ENCODE measurements at places on chromosomes 4 and X.

DNA sequence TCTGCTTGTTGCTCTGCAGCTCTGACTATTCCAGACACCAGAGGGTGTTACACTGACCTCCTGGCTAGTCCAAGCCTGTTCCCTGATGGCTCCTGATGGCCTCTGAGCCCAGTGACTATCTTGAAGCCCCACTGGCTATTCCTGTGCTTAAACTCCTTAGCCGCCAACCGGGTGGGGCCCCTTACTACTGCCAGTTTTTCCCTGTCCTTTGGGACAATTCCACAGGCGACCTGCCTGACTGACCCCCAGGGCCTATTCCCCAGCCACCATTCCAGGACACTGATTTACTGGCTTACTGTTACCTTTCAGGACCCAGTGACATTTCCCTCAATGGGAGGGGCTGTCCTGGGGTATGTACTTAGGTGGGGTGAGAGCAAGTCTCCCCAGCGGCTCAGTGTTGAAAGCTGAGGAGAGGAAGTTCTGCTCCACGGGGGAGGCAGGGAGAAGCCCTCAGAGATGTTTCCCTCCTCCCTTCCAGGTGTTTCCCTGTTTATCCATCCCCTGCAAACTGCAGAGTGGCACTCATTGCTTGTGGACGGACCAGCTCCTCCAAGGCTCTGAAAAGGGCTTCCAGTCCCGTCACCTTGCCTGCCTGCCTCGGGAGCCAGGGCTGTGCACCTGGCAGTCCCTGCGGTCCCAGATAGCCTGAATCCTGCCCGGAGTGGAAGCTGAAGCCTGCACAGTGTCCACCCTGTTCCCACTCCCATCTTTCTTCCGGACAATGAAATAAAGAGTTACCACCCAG is 4.0 kb downstream of the TIMP1 start:
- no peak for DNase-seq

DNA sequence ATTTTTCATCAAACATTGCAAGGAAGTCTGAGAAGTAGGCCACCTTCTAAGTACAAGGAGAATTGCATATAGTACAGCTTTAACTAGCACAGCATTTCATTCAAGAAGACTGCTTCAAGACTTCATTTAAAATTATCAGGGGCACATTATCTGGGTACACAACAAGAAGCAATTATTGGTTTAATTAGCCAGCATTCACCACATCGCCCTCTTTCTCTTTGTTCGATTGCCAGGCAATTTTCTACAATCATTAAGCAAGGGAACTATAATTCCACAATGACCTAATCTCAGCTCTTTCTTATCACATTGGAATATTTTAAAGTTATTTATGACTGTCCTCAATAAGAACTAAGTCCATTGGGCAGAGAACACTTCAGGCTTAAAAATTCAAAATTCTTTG is 1347.1 kb upstream of the PABPC4L start:
- no peak for DNase-seq

DNA sequence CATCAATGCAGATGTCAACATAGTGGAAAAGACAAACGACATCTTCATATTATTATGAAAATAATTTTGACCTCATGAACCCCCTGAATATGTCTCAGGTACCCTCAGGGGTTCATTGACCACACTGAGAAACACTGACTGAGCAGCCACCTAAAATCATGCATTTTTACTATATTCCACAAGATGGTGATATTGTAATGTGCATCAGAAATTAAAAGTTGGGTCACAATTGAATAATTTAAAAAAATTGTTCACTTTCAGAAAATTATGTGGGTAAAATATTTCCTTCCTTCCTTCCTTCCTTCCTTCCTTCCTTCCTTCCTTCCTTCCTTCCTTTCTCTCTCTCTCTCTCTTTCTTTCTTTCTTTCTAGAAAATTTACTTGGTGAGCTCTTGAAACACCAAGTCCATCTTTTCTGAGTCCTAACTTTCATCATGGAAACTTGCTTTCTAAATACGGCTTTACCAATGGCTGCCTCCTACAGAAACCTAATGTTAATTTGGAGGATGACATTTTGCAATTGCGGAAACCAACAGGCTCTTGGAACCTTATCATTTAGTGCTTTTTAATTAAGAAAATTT is 103.6 kb downstream of the RTL3 start:
- no peak for DNase-seq

- no peak for DNase-seq
Measured at GRCh38 chr4:112509243-112510141, 6.5 kb downstream of the NEUROG2 start.

- DNase-seq, result peak; percentile 94
Measured at GRCh38 chr4:53490965-53491622, 100.2 kb downstream of the LNX1 start.

DNA sequence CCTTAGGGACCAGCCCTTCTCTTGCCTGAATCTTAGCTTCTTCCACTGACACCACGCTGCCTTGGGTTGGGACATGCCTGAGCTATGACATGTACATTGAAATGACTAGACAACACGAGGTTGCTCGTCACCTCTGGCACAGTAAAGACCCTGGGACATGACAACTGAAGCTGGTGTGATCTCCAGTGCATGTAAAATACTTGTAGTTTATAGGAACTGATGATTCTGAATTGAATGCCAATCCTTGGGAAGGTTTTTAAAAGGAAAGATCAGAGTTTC is 100.7 kb upstream of the PGRMC2 start:
- DNase-seq, result no peak

DNA sequence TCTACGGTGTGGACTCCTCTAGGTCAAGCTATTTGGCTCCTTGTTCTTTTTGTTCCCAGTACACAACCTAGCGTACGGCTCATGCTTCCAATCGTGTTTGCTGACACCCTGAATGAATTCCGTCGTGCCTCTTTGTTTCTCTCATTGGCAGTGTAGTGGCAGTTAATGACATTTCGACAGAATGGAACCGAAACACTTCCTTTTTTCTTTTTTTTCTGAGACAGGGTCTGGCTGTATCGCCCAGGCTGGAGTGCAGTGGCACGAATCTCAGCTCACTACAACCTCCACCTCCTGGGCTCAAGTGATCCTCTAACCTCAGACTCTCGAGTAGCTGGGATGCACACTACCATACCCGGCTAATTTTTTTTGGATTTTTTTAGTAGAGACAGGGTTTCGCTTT is 113.3 kb upstream of the ATP6AP2 start:
- no peak for DNase-seq

DNA sequence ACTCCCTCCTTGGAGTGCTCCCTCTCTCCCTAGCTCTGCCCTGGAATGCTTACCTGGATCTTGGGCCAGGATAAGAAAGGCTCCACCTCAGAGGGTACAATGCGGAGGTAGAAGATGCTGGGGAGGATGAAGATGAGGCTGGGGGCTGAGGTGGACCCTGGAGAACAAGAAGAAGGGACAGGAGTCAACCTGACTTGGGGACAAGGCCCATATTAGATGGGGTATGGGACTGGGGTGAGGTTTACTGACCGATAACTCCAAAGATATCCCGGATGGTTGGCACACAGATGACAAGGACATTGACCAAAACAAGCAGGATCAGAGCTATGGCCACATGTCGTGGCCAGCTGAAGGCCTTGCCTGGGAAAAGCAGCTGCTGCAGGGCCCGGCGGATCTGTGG is 10.6 kb downstream of the SLC38A5 start:
- no peak for DNase-seq

GRCh38 chr4:146098978-146099377 is 76.5 kb upstream of the LSM6 start:
- no peak for DNase-seq

DNA sequence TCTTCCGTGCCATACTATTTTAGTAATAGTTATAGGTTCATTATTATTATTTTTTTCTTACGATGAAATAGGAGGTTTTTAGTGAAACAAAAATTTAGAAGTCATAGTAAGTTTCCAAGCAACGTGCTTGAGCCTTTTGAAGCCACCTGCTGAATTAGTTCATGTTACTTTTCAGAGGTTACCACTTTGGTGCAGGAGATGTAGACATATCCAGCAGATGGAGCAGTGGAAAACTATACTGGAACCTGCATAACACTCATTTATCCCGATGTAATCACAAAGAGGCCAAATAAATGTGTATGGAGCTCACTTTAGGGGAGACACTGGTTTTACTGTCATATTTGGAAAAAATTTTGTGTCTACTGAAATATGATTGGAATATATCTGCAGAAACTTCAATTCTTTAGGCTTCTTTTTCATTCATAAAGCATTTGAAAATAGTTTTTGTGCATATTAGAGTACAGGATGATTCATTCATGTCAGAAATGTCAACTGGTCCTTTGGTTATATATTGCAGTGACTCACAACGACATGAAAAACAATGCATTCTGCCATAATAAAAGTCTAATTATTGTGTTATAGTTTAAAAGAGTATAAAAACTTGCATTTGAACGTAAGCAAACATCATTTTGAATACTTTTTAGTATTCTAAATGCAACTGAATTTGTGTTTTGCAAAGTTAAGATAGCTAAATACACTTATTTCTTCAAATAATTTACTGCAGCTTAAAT is 2182.9 kb upstream of the TENM3 start:
- no peak for DNase-seq

- DNase-seq, result no peak
Measured at GRCh38 chr4:173530326-173531085, 477 bp upstream of the HAND2 start.

GRCh38 chrX:118562582-118563164 is 67.1 kb downstream of the DOCK11 start:
- no peak for DNase-seq

DNA sequence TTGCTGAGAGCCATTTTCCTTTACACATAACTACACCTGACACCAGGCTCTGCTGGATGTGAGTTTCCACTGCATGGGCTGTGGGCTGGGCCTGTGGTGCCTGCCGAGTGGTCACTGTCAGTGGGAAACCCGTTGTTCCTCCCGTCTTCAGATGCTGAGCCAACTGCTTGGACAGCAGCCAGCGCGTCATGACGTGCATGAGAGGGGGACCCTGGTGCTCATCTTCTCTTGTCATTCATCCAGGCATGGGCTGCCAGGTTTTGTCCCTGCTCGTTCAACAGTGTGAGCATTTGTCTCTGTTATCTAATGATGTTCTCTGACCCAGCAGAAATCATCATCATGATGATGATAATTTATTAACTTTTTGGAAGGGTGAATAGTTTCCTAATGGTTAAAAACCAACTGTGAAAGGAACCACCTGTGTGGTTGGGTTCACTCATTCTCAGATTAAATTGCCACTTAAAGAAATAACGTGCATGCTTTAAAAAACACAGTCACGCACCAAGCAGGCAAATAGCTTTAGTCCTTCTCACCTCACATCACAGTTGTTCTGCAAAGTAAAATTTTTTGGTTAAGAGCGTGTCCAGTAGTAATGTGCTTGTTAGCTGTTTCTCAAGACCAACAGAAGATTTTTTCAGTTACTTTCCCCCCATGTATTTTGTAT is 19.9 kb upstream of the CLDN34 start:
- DNase-seq, result no peak

GRCh38 chrX:9644335-9644734 is 121.3 kb downstream of the GPR143 start:
- DNase-seq, result no peak

- DNase-seq, result no peak
Measured at GRCh38 chr4:22324422-22324821, 191.4 kb downstream of the ADGRA3 start.

- DNase-seq, result no peak
Measured at GRCh38 chr4:133439830-133440229, 290.7 kb downstream of the PCDH10 start.

DNA sequence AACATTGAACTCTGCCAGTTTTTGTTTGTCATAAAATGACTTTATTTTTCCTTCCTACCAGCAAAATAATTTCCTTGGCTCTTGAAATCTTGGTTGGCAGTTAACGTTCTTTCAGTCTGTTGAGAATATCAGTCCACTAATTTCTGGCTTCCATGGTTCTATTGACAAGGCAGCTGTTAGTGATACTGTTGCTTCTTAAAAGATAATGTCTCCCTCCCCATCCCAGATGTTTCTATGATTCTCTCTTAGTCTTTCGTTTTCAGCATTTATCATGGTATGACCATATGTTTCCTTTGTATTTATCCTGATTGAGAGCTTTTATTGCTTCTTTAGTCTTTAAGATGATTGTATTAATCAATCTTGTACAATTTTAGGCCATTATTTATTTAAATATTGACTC is 81.1 kb upstream of the STK26 start:
- no peak for DNase-seq

- no peak for DNase-seq
Measured at GRCh38 chr4:171718069-171718468, 95.1 kb upstream of the GALNTL6 start.

GRCh38 chrX:154459832-154460231 is 1.8 kb downstream of the PLXNA3 start:
- DNase-seq, result no peak

GRCh38 chr4:185915271-185915670 is 103.3 kb upstream of the SORBS2 start:
- DNase-seq, result no peak

GRCh38 chr4:17515445-17516407 is 761 bp downstream of the CLRN2 start:
- DNase-seq, result no peak

DNA sequence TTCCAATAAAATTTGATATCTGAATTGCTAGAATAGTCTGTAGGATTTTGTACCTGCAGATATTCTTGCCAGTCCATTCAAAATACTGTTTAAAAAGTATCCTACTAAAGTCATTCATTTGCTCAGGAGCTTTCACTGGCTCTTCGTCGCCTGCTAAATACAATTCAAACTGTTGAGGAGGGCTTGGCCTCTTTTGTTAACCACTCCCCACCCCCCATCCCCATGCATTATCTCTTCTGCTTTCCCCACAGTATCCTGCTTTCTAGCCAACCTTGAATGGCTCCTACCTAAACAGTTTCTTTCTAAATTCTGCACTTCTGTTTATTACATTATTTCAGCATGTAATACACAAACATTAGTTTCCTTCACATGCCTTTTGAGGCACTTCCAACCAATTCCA is 230.8 kb downstream of the CPE start:
- no peak for DNase-seq

DNA sequence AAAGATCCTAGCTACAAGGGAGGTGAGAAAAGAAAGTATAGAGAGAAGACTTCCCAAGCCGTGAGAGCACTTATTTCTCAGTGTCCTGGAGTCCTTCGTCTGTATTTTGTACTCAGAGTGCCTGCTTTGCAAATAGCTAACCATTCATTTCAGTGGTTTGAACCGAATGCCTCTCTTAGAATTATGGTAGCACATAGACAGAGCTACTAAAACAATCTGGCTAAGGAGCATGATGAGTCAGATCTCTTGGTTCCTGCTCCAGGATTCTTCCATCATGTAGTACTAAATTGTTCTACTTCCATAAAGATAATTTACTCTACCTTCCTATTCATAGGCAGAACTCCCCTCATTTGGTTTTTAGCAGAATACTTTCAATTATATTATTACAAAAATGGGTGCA is 946.6 kb downstream of the STIM2 start:
- DNase-seq, result no peak

GRCh38 chrX:150219374-150220185 is 143.5 kb upstream of the MAMLD1 start:
- DNase-seq, result no peak

GRCh38 chr4:188783175-188783574 is 643.9 kb downstream of the TRIML1 start:
- DNase-seq, result no peak

GRCh38 chr4:77043507-77044136 is 32.2 kb downstream of the CCNI start:
- no peak for DNase-seq
